ENCODE measurements at places on chromosomes 3 and 15.
A peak's percentile ranks its signal among the peaks of the same experiment; 100 is the strongest.

DNA sequence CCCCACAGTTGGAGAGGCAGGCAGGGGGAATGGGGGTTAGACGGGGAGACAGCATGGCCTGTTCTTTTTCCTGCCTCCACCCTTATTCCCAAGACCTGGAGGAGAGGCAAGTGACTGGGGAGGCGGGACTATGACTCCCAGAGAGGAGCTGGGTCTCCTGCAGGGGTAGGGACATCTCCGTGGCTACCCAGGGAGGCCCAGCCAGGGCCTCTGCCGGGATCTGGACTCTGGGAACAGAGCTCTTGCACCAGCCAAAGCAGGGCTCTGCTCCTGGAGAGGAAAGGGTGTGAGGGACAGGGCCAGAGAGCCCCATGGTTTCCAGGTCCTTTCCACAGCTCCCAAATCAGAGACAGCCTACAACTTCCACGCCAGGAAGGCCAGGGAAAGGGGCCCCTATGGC, 22.8 kb downstream of the CFAP100 start:
- no peak for DNase-seq

DNA sequence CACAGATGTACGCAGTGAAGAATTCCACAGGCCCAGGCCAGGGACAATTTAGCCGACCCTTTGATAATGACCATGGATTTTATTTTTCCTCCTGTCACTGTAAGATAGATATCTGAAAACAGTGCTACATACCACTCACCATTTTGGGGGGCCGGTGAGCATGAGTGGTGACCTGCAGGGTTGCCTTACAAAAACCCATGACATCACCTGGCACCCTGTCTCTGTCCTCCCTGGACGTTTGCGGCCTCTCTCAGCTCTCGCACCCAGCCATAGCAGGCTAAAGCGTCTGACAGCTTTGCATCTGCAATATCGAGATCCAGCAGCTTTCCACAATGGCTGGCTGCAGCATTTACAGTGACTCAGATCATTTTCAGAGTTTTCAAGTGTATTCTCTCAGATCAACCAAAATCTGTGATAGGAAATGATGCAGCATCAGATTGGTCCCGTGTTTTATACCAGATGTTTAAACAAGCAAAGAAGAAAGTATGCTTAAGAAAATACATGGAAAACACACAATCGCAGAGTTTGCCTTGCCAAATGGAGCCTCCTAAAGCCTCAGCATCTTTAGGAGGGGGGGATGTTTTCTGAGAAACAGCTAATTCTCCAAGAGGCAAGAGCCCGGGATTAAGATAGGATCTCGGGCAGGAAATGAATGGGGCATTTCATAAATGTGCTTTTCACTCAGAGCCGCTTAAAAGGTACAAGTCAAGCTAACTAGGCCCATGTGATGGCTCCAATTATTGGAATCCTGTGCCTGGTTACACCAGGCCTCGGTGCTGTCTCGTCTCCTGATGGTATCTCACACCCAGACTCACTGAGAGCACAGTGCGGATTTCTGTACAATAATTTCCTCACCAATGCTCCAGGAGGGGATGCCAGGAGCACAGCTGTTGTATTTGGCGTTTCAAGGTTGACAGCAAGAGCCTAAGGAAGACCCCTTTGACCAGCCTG, 257.3 kb downstream of the XXYLT1 start:
- DNase-seq = no peak

- DNase-seq = no peak
Measured at GRCh38 chr3:128492671-128493569, at the start of gene GATA2. TSS of gene GATA2 (minus strand) at chr3:128493201. CDS start at chr3:128487031, 6,170 bp downstream.

DNA sequence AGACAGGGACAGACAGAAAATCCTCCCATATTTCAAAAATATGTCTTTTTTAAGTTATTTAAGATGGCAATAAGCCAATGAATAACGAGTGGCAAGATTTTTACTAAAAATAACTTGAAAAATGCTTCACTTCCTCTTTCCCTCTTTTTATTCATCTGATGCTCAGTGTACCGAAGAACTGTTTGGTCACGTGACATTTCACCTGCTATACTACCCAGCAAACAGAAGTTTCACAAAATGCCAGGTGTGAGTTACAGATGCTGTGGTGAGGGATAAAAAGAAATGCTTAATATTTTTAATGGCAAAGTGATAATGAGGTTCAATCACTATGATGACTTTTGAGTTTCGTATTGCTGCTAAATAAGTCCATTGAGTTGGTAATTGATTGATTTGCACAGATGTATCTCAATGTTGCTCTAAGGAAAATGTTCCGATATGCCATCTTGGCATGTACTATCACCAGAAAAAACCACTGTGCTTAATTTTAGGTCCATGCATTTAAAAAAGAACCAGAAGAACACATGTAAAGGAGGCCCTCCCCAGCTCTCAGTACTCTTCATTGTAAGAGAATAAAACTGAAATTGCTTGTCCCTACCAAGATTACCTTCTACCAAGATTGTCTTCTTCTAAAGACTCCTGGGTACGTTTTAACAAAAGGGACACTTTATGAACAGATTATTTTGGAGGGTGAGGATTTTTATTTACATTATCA, 26.0 kb upstream of the SEC62 start:
- no peak for DNase-seq

GRCh38 chr3:152321955-152322377, 53.2 kb downstream of the MBNL1 start:
- no peak for DNase-seq

GRCh38 chr3:43326891-43327581, 40.7 kb downstream of the SNRK start:
- DNase-seq = no peak

- DNase-seq = no peak
Measured at GRCh38 chr3:22634433-22634832, 568.7 kb upstream of the UBE2E2 start.

- no peak for DNase-seq
Measured at GRCh38 chr15:65723876-65724275, 68.2 kb downstream of the DENND4A start.

DNA sequence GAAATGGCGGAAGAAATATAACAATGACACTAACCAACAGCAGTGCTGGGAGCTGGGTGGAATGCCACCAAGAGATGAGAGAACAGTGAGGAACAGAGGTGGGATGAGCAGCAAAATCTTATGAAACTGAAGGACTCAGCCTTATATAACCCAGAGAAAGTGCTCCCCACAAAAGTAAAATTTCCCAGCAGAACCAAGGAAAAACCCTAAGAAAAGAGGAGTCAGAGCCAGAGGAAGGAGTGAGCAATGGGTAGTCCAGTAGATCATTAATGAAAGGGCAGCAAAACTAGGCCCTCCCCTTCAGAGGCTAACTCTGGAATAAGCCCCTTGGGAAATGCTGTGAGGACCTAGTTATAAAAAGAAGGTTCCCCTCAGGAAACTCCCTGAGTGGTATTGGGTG, 24.7 kb upstream of the UBE2E1 start:
- no peak for DNase-seq

GRCh38 chr3:62845996-62846395, 29.2 kb downstream of the CADPS start:
- DNase-seq = no peak

DNA sequence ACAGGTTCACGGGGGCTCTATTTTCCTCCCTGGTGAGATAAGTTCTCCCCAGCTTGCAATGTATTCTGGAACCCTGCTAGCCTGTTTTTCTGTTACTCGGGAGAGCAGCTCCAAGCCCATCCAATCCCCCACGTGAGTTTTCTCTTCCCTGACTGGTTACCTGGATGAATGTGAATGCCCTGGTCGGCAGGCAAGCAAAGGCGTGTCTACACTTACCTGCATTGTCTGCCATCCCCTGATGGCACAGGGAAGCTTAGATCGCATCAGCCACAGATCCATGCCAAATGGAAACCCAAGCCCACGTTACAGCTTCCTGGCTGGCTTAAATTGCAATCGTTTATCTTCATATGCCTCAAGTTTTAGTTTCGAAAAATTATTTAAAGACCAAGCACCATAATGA, 149.9 kb downstream of the FOXP1 start:
- no peak for DNase-seq

- no peak for DNase-seq
Measured at GRCh38 chr15:67945951-67946700, 106.3 kb upstream of the RNU6-1 start.

DNA sequence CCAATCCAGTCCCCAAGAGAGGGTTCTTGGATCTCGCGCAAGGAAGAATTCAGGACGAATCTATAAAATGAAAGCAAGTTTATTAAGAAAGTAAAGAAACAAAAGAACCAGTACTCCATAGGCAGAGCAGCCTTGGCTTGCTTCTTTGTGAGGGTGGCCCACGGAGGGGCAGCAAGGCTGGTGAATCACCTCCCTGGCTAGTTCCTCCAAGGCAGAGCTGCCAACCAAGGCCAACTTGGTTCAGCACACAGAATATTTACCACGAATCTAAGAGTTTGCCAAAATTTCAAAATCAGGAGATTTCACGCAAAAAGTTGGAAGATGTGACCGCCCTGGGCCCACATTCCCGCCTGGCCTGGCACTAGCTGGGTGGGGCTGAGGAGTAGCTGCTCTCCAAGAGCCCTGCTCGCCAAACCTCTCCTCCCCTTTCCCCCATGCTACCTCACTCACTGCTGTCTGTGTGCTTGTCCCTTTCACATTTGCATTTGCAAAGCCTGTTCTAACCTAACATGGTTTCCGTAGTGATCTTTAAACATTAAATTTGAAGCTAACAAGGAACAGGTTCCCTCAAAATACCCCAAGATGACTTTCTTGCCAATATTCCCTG, 26.2 kb upstream of the DCUN1D1 start:
- no peak for DNase-seq

DNA sequence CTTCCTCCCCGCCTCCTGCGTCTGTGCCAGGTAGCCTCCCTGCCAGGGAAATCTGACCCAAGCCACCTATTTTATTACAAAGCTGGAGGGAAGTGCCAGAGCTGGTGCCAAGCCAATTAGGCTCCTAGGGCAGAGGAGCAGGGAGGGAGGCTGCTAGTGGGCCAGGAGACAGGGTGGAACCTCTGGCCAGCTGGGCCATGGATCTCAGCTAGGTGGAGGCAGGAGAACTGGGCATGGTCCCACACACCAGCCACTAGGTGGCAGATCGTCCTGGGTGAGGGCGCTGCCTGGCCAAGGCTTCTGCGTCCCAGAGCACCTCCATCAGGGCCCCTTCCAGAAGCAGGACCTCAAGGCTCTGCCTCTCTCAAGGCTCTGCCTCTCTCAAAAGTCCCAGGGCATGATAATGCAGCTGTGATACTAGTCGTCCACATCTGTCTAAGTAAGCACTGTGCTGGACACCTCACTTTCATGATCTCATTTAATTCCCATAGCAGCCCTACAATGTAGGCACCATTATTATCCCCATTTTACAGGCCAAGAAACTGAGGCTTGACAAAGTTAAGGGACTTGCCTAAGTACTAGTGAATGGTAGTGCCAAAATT, 4.5 kb upstream of the RFT1 start:
- peak; percentile 61 for DNase-seq

DNA sequence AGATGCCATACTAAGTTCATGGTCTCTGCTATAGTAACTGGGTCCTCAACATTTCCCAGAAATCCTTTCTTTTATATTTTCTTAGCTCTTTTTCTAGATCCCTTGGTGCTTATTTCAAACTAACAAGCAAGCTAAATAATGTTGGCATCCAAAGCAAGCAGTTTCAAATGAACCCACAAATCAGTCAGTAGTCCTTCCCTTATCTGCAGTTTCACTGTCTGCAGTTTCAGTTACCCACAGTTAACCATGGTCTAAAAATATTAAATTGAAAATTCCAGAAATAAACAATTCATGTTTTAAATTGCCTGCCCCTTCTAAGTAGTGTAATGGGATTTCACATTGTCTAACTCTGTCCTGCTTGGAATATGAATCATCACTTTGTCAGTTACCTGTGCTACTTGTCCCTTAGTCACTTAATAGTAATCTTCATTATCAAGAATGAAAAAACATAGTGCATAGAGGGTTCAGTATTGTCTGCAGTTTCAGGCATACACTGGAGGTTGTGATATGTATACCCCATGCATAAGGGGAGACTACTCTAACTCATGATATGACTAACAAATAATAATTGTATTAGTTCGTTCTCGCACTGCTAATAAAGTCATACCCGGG, 633.7 kb downstream of the MECOM start:
- DNase-seq = no peak

DNA sequence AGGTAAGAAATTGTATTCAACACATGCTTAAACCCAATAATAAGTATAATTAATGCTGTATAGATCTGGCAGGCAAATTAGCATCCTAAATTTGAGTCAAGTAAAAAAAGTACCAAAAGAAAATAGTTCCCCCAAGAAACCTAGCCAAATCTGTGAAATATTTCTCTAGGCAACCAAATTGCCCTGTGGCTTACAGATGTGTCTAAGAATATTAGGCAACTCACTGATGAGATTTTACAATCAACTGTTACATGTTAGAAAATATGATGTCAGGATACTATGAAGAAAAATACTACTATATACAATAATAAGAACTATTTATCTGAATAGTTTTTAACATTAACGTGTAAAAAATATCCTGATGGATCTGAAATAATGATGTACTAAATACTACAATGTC, 397.1 kb downstream of the TIGIT start:
- DNase-seq = no peak

DNA sequence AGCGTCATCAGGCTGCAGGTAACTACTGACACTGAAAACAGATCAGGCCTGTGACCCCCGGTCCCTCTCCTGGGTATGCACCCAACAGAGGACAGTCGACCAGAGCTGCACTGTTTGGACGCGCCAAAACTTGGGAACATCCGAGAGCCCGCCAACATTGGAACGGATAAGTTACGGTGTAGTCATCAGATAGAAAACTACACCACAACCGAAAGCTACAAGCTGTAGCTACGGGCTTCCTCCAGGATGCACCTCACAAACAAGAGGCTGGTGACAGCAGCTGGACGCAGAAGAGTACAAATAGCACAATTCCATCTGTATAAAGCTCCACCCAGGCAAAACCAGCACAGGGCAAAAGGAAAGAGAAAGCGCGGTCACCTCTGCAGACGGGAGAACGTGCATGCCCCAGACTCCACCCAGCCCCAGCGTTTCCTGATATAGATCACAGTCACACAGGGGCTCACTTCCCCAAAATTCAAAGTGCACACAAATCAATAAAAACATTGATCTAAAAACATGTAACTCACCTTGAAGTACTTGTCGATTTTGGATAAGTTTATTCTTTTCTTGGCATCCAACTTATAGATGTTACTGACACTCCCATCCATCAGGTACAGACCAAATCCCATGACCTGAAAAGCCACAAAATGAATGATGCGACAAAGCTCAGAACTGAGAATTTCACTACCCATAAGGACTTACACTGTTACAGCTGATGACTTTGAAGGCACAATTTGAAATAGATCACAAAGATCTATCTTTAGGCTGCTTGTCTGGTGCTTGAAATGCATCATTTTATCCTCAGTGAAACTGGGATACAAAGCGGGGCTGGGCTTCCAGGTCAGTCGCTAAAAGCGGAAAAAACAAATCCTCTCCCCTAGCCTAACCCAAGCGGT, 43.3 kb downstream of the CYFIP1 start:
- no peak for DNase-seq

DNA sequence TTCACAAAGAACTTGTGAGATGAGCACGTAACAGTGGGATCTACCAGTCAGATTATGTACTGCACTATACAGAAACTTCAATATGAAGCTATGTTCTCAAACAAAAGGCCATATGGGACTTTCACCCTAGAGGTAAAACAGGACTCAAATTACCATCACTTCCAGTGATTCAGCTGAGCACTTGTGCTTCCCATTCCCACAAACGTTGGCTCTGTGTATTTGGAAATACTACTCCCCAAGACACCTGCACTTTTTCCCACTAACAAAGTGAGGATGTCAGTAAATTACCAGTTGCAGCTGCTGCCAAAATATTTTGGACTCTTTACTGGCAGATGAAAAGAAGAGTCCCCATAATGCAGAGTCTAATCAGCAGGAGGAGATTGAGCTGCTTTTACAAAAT, 1570.1 kb downstream of the SI start:
- DNase-seq = no peak

GRCh38 chr3:129315223-129315997, 36.7 kb downstream of the HMCES start:
- DNase-seq = no peak

- no peak for DNase-seq
Measured at GRCh38 chr3:184284696-184285095, 8.9 kb downstream of the ECE2 start.
